Fibroblast of pulmonary artery (primary cell): ENCODE measurements at places on chromosomes 3 and 15.

DNA sequence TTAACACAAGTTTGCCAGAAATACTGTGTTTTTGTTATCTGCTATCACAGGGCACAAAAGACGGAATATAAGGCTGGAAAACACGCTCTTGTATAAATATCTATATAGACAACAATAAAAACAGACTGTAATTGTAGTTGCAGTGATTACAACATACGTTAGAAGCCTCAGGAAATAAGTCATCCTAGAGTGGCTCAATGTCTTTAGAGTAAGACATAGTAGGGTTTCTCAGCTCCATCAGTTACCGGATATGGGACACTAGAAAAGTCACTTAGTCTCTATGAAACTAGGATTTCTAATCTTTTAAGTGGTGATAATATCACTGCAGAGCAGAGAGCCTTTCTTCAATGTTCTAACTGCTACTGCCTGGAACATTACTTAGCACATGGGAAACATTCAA, 208.8 kb downstream of the STAG1 start:
- DNase-seq: peak; percentile 81

DNA sequence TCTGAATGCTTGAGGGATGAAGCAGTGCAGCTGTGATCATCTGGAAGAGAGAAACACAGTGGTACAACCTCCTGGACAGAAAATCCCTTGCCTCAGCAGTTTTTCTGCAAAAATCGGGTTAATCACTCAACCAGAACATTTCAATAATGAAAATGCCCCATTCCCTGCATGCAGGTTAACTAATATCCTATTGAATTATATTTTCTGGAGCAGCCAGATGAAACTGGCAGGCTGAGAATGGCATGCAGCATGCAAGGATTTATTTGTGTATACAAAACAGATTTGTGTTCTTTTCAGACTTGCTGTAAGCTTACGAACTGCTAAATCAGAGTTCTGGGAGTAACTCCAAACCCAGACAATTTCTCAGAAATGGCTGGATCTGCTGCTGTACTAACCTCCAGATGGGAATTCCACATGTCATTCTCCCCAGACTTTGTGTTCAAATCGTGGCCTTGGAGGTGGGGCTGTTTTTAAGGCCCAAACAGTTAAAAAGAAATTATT, 39.1 kb downstream of the SLC9A9 start:
- DNase-seq: no peak

DNA sequence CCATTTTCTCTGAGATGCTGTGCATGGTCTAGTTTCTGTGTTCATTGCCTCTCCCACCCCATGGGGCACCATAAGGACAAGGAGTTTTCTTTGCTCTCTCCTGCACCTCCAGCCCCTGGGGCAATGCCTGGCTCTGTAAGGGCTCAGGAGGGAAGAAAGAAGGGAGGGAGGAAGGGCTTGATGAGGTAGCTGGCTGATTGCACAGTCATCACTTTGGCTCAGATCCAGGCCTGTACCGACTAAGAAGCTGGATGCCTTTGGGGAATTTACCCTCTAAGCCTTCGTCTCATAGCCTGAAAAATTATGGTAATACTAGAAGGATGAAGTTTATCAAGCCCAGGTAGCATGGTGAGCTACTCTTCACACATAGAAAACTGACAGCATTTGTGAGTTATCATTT, 382.9 kb downstream of the GABRG3 start:
- no peak for DNase-seq

DNA sequence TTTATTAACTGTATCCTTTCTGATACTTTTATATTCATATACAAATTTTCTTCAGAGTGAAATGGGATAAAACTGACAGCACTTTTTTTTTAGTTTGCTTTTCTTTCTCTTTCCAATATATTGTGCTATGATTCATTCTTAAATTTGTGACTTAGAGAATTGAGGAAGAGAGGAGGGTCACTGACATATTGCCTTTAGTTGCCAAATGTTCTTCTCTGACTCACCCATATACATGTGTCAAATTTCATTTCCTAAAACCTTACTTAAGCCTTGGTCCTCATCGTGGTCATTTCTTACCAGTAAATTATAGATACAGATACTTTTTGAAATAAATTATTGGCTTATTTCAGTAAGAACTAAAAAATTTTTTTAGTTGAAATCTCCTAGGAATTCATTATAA, 53.9 kb downstream of the CLASP2 start:
- DNase-seq: peak; percentile 84

DNA sequence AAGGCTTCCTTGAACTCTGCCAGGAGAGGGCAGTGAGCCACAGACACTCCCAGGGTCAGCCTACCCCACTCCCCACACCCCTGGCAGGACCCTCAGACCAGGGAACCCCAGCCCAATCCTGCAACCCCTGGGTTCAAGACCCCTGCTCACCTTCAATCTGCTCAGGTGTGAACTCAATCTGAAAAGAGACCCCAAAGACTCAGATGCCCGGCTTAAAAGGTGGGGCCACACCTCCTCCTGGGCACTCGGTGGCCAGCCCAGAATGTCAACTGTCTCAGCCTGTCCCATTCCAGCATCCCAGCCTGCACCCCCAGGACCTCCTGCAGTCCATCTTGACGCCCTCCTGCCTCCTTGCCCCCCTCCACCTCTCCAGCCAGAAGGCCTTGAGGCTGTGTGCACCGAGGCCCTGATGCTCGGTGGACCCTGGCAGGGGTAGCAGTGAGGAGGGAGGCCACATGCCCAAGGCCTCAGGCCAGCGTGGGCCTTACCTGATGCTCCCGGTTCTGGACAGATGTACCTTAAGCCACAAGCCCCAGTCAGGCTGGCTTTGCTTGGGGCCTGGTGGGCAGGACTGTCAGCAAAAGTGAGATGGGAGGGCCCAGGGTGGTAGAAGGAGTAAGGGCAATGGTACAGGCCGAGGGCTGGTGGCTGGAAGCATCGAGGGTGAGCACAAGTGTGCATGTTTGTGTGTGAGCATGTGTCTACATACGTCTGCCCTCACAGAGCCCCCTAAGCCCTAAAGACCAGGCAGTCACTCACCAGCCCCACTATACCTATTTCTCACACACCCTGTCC, 2.2 kb downstream of the MYL3 start:
- DNase-seq: no peak

DNA sequence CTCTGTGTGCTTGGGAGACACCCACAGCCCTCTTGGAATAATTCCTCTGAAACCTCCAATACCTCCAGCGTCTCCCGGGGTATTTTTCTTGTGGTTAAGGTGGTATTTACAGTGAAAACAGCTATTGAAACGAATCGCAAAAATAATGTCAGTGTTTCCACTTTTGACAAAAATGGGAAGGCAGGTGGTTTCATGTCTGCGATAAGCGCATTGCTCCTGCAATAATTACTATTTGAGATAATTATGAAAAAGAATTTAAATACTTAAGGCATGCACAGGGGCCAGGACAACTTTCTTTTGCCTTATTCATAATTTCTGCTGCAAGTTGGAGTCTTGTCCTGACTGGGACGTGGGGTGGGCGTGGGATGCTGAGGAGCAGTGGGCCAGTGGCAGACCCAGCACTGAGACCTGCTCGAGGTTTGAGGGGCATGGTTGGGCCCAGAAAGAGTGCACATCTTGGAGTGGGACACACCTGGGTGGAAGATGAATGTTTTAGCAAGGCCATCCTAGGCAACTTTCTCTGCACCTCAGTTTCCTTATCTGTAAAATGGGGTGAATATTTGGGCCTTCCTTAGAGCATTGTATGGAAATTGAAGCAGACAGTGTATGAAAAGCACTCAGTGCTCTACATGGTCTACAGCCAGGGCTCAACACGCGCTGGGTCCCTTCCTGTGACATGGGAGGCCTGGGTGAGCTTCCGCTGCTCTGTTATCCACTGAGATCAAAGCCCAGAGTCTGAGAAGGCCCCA, 110.5 kb downstream of the FBLN2 start:
- no peak for DNase-seq

DNA sequence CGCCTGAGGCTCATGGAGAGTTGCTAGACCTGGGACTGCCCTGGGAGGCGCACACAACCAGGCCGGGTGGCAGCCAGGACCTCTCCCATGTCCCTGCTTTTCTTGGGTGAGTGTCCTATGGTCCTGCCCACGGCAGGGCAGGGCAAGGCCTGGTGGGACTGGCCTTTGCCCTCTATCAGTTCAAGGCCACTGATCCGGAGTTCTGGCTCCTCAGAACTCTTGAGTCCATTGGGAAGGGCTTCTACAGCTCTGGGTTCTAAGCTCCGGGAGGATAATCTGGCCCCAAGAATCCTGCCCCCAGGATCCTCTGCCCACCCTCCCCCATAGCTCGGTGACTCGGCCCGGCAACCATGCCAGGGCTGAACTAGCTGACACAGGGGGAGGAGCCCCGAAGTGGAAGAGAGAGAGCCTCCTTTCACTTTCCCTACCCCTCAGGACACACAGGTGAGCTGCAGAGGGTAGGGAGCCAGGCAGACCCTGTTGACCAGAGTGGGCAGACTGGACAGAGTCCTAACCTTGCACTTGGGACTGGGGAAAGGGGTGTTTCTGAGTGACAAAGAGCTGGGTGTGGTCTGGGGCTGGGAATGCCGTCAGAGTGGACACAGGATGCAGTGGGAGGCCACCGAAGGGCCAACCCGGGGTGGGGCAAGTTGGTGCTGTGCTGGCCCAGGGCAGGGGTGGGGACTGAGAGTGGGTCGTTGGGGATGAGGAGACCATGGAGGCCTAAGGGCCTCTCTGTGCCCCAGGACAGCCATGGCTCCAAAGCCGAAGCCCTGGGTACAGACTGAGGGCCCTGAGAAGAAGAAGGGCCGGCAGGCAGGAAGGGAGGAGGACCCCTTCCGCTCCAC, 664 bp downstream of the PARP3 start:
- DNase-seq: peak; percentile 38

- DNase-seq: no peak
Observed at GRCh38 chr3:106714400-106714799, 662.8 kb upstream of the CCDC54 start.
